Esophagus squamous epithelium (tissue), 5 donors: ENCODE measurements at places on chromosomes 16 and 17.

GRCh38 chr17:58136669-58137279 is 11.4 kb upstream of the OR4D1 start:
- no peak overlapping the region for H3K27ac ChIP-seq
- no peaks in the 10 kb centered on the region for H3K27me3 ChIP-seq
- no peak for DNase-seq
- H3K4me3 ChIP-seq = no peak overlapping the region

DNA sequence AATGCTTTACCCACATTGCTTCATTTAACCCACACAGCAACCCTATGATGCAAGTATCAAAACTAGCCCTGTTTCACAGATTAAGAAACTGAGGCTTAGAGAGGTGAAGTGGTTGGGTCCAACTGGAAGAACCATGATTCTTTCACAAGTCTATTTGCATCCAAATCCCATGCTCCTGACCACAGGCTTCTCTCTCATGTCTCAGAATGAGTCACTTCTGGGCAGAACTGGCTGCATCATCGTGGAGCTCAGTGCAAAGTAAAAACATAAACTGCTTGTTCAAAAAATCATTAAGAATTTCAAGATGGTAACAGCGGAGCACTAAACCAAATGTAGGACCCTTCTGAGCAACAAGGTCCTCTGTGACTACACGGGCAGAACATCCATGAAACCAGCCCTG is 20.2 kb upstream of the CES1 start:
- H3K27me3 ChIP-seq = peaks cover 34% of the 10 kb centered on the region
- H3K27ac ChIP-seq = no peak overlapping the region
- no peak for DNase-seq
- no peaks in the 10 kb centered on the region for H3K36me3 ChIP-seq

DNA sequence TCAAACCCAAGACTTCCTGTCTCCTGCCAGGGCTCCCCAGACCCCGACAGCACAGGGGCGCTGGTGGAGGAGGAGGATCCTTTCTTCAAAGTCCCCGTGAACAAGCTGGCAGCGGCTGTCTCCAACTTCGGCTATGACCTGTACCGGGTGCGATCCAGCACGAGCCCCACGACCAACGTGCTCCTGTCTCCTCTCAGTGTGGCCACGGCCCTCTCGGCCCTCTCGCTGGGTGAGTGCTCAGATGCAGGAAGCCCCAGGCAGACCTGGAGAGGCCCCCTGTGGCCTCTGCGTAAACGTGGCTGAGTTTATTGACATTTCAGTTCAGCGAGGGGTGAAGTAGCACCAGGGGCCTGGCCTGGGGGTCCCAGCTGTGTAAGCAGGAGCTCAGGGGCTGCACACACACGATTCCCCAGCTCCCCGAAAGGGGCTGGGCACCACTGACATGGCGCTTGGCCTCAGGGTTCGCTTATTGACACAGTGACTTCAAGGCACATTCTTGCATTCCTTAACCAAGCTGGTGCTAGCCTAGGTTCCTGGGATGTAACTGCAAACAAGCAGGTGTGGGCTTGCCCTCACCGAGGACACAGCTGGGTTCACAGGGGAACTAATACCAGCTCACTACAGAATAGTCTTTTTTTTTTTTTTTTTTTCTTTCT is 8.1 kb downstream of the SERPINF1 start:
- no peaks in the 10 kb centered on the region for H3K36me3 ChIP-seq
- no peak for DNase-seq
- H3K27ac ChIP-seq = peak overlapping the region; percentile 71
- H3K4me1 ChIP-seq = peaks cover 24% of the 10 kb centered on the region
- H3K27me3 ChIP-seq = no peaks in the 10 kb centered on the region
- H3K4me3 ChIP-seq = no peak overlapping the region

GRCh38 chr17:51601622-51602261 is 341.4 kb downstream of the UTP18 start:
- H3K4me1 ChIP-seq = no peaks in the 10 kb centered on the region
- H3K4me3 ChIP-seq = no peak overlapping the region
- H3K27ac ChIP-seq = no peak overlapping the region
- DNase-seq = no peak

GRCh38 chr16:78640886-78641285 is 541.4 kb downstream of the WWOX start:
- no peaks in the 10 kb centered on the region for H3K4me1 ChIP-seq
- no peak overlapping the region for H3K4me3 ChIP-seq
- DNase-seq = no peak
- H3K27ac ChIP-seq = no peak overlapping the region
- no peaks in the 10 kb centered on the region for H3K27me3 ChIP-seq

DNA sequence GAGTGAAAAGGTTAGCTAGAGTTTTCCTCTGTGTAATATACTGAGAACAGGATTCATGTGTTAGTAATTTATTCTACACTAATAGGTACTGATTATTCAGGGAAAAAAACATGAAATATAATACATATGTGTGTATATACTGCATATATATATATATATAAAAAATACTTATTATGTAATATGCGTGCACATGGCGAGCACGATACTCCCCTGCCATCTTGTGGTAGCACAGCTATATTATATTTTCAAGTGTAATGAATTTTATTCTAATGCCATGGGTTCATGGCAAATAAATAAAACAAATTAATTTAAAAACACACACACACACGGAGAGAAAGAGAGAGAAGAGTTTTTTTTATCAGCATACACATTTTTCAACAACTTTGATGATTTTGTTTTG is 460.6 kb downstream of the KCNJ2 start:
- H3K27ac ChIP-seq = no peak overlapping the region
- H3K4me1 ChIP-seq = no peaks in the 10 kb centered on the region
- no peak for DNase-seq
- no peaks in the 10 kb centered on the region for H3K36me3 ChIP-seq
- no peaks in the 10 kb centered on the region for H3K27me3 ChIP-seq

- H3K4me3 ChIP-seq = no peak overlapping the region
- peaks cover 16% of the 10 kb centered on the region for H3K4me1 ChIP-seq
- no peaks in the 10 kb centered on the region for H3K27me3 ChIP-seq
- no peak for DNase-seq
- no peak overlapping the region for H3K27ac ChIP-seq
Measured at GRCh38 chr16:19639986-19640421, 78.0 kb downstream of the KNOP1 start.

GRCh38 chr17:72614871-72615626 is 477.4 kb downstream of the SLC39A11 start:
- DNase-seq = no peak
- H3K27ac ChIP-seq = peak overlapping the region; percentile 52
- H3K4me1 ChIP-seq = peaks cover 24% of the 10 kb centered on the region
- H3K4me3 ChIP-seq = no peak overlapping the region

DNA sequence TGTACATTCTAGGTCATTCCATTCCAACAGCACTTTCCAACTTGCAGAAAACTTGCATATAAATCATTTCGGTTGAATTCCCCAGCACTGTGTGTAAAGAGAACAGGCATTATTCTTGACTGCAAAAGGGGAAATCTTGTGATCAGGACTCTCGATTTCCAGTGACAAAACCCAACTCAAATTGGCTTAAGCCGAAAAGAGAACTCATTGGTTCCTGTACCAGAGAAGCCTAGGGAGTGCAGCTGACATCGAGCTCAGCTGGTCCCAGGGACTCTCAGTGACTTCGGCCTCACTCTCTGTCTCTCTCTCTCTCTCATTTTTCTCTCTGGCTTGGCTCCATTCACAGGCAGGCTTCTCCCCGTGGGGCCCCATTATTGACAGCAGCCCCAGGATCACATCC is 30.7 kb downstream of the CD300LF start:
- H3K4me3 ChIP-seq = no peak overlapping the region
- H3K4me1 ChIP-seq = no peaks in the 10 kb centered on the region
- no peaks in the 10 kb centered on the region for H3K27me3 ChIP-seq
- no peaks in the 10 kb centered on the region for H3K36me3 ChIP-seq
- H3K27ac ChIP-seq = no peak overlapping the region

- no peak overlapping the region for H3K4me3 ChIP-seq
- no peaks in the 10 kb centered on the region for H3K27me3 ChIP-seq
- no peak overlapping the region for H3K27ac ChIP-seq
- no peak for DNase-seq
Measured at GRCh38 chr16:50293994-50294855, 27.9 kb downstream of the ADCY7 start.

- DNase-seq = no peak
- no peaks in the 10 kb centered on the region for H3K27me3 ChIP-seq
- peaks cover 52% of the 10 kb centered on the region for H3K4me1 ChIP-seq
- no peak overlapping the region for H3K4me3 ChIP-seq
- peak overlapping the region; percentile 52 for H3K27ac ChIP-seq
Measured at GRCh38 chr16:23296994-23297393, 5.1 kb upstream of the SCNN1B start.

- no peaks in the 10 kb centered on the region for H3K36me3 ChIP-seq
- no peak overlapping the region for H3K4me3 ChIP-seq
- H3K27me3 ChIP-seq = no peaks in the 10 kb centered on the region
- peaks cover 44% of the 10 kb centered on the region for H3K4me1 ChIP-seq
- DNase-seq = no peak
Measured at GRCh38 chr17:45138911-45139532, 3.5 kb downstream of the ACBD4 start.

DNA sequence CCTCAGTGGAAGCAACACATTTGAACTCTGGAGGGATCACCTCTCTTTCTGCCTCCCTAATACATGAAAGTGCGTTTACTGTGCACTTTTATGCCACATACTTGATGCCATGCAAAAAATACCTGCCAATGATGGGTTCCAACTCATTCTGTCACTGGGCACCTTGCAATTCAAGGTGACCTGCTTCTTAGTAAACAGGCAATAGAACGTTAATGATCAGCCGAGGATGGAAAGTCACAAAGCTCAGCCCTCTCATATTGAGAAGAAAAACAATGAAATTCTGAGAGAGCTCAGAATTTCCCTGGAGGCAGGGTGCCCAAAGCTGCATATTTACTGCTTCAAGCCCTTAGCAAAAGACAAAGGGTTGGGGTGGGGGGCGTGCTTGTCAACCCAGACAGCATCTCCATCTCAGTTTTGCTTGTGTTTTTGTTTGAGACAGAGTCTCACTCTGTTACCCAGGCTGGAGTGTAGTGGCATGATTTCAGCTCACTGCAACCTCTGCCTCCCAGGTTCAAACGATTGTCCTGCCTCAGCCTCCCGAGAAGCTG is 23.2 kb downstream of the LITAF start:
- H3K4me1 ChIP-seq = peaks cover 25% of the 10 kb centered on the region
- H3K36me3 ChIP-seq = peaks cover 8% of the 10 kb centered on the region
- no peak overlapping the region for H3K4me3 ChIP-seq
- no peaks in the 10 kb centered on the region for H3K27me3 ChIP-seq

DNA sequence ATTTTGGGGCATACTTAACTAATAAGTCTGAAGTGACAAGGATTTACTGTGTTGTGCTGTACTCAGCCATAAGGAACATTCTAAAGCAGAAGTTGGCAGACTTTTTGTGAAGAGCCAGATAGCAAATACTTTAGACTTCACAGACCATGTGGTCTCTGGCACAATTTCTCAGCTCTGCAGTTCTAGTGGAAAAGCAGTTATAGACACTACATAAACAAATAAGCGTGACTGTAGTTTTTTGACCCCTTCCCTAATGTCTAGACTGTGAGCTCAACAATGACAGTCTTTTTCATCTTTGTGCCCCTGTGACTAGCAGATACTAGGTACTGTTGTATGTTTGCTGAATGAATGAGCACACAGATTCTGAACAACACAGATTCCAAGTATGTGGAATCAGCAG is 4.9 kb downstream of the RPAIN start:
- H3K27me3 ChIP-seq = no peaks in the 10 kb centered on the region
- H3K4me3 ChIP-seq = no peak overlapping the region
- peaks cover 12% of the 10 kb centered on the region for H3K4me1 ChIP-seq
- no peak for DNase-seq
- no peak overlapping the region for H3K27ac ChIP-seq

GRCh38 chr17:19372866-19373504 is 5.3 kb upstream of the MAPK7 start:
- H3K27ac ChIP-seq = no peak overlapping the region
- peaks cover 50% of the 10 kb centered on the region for H3K4me1 ChIP-seq
- DNase-seq = no peak

- peak overlapping the region; percentile 72 for H3K27ac ChIP-seq
- H3K4me3 ChIP-seq = peak overlapping the region; percentile 80
- H3K4me1 ChIP-seq = peaks cover 74% of the 10 kb centered on the region
- no peaks in the 10 kb centered on the region for H3K36me3 ChIP-seq
- no peak for DNase-seq
Measured at GRCh38 chr16:10880594-10881452, 3.8 kb downstream of the CIITA start.

- peaks cover 90% of the 10 kb centered on the region for H3K36me3 ChIP-seq
- no peaks in the 10 kb centered on the region for H3K4me1 ChIP-seq
- no peak for DNase-seq
- H3K27ac ChIP-seq = no peak overlapping the region
- no peaks in the 10 kb centered on the region for H3K27me3 ChIP-seq
Measured at GRCh38 chr16:68190081-68190480, 45.8 kb downstream of the ESRP2 start.

- H3K27me3 ChIP-seq = no peaks in the 10 kb centered on the region
- peaks cover 59% of the 10 kb centered on the region for H3K36me3 ChIP-seq
- no peak overlapping the region for H3K4me3 ChIP-seq
- no peaks in the 10 kb centered on the region for H3K4me1 ChIP-seq
- no peak overlapping the region for H3K27ac ChIP-seq
- no peak for DNase-seq
Measured at GRCh38 chr17:30421592-30421991, 42.9 kb downstream of the CPD start.

GRCh38 chr16:78129349-78129748 is 29.9 kb downstream of the WWOX start:
- H3K36me3 ChIP-seq = no peaks in the 10 kb centered on the region
- H3K27me3 ChIP-seq = no peaks in the 10 kb centered on the region
- peaks cover 16% of the 10 kb centered on the region for H3K4me1 ChIP-seq
- H3K27ac ChIP-seq = no peak overlapping the region

DNA sequence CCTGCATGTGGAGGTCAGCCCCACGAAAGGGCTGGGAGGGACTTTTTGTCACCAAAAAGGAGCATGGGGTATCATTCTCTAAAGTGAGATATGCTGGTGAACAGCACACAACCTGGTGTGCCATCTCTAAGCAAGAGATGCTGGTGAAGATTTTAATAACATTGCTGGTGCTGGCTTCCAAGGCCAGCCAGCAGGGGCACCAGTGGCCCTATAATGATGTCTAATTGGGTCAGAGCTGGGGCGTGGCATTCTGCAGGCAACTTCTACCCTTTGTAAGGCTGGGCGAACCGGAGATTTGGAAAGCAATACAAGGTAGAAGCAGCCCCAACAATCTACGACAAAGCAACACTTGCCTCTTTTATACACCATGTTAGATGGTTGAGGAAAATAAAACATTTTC is 16.8 kb downstream of the SDR42E1 start:
- no peaks in the 10 kb centered on the region for H3K36me3 ChIP-seq
- no peak overlapping the region for H3K27ac ChIP-seq
- no peaks in the 10 kb centered on the region for H3K27me3 ChIP-seq
- no peak overlapping the region for H3K4me3 ChIP-seq
- H3K4me1 ChIP-seq = peaks cover 16% of the 10 kb centered on the region

DNA sequence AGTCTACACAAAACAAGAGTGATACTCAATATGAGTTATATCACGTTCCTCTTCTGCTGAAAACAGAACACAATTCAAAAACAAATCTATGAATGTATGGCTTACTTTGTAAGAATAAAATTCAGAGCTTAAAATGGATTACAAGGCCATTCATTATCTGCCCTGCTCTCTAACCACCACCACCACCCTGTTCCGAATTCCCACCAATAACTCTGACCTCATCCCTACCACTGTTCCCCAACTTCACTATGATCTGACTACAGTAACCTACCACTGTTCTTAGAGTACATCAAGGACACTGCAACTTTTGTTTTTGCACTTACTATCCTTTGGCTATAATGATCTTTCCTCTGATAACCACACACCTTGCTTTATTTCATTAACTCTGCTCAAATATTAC is 21.3 kb downstream of the FBXL20 start:
- no peak for DNase-seq
- no peaks in the 10 kb centered on the region for H3K4me1 ChIP-seq
- H3K27me3 ChIP-seq = no peaks in the 10 kb centered on the region
- no peaks in the 10 kb centered on the region for H3K36me3 ChIP-seq
- H3K27ac ChIP-seq = no peak overlapping the region
